ENCODE measurements at places on chromosomes 2 and 18. TPM values are rescaled to one million over a fixed set of nuclear protein-coding genes. Genes with fewer than 3 reads are reported as not detected.

Gene SCYGR4
- total RNA-seq: not detected

Gene MAP3K20
- total RNA-seq: 121 TPM

Gene CD8B2
- total RNA-seq: not detected

Gene STAT4
- total RNA-seq: 0.05 TPM

GRCh38 chr2:71600555-71600954 is 147.2 kb downstream of the DYSF start:
- H3K27ac ChIP-seq: no peak overlapping the region
- DNase-seq: no peak
- H3K4me1 ChIP-seq: no peaks in the 10 kb centered on the region
- H3K4me3 ChIP-seq: no peak overlapping the region
- no peaks in the 10 kb centered on the region for H3K27me3 ChIP-seq

GRCh38 chr2:198097630-198098029 is 293.2 kb downstream of the PLCL1 start:
- no peak overlapping the region for H3K27ac ChIP-seq
- no peak overlapping the region for H3K4me3 ChIP-seq
- no peaks in the 10 kb centered on the region for H3K4me1 ChIP-seq
- H3K27me3 ChIP-seq: peaks cover 7% of the 10 kb centered on the region
- DNase-seq: no peak

DNA sequence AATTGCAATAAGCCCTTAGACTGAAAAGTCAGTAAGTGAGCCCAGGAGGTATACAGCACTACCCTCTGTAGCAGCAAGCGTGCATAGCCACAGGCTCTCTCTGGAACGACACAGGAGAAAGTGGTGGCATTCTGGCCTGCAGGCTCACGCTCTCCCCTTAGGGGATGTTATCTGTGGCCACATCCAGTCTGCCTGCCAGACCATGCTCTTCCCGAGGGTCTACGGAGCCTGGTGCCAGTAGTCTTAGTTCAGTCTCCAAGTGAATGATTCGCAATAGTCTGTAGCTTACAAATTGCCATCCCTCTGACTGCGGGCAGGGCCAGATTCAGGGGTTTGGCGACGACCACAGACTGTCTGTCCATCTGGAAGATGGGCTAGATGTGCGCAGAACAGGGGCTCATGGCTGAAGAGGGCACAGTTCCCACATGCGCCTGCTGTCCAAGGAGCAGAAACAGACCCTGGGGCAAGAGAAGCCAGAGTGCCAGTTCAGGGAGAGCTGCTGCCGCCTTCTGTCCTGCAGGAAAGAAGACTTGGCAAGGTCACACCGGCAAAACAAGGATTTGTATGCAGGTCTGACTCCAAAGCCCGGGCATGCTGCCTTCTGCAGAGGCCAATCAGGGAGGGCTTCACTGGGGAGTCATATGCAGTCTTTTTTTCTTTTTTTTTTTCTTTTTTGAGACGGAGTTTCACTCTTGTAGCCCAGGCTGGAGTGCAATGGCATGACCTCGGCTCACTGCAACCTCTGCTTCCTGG is 3.5 kb upstream of the KLF11 start:
- H3K36me3 ChIP-seq: no peaks in the 10 kb centered on the region
- peaks cover 18% of the 10 kb centered on the region for H3K4me1 ChIP-seq
- no peak overlapping the region for H3K4me3 ChIP-seq
- no peaks in the 10 kb centered on the region for H3K27me3 ChIP-seq
- DNase-seq: no peak

DNA sequence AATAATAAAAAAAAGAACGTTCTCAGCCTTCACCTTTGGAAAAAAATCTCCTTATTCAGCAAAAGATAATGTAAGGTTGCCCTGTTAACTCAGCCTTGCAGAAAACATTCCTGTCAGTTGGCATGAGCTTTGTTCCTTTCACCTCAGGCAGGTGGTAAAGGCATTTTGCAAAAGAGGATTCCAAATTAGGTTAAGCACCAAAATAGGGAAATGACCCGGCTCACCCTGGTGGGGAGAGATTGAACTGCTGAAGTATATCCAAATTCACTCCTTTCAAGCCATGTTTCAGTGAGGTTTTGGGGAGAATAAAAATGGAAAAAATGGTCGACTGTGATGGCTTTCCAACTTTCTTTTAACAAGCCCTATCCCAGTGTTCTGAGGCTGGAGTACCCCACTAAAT is 1988.8 kb upstream of the PIK3C3 start:
- H3K36me3 ChIP-seq: no peaks in the 10 kb centered on the region
- H3K27ac ChIP-seq: no peak overlapping the region
- H3K4me3 ChIP-seq: no peak overlapping the region
- no peaks in the 10 kb centered on the region for H3K4me1 ChIP-seq

- DNase-seq: no peak
- no peak overlapping the region for H3K4me3 ChIP-seq
- H3K36me3 ChIP-seq: no peaks in the 10 kb centered on the region
- no peak overlapping the region for H3K27ac ChIP-seq
These were observed 139.5 kb upstream of the RND3 start for GRCh38 chr2:150626934-150627411.

GRCh38 chr2:101831351-101831865 is 133.9 kb downstream of the MAP4K4 start:
- peaks cover 3% of the 10 kb centered on the region for H3K4me1 ChIP-seq
- no peak overlapping the region for H3K27ac ChIP-seq
- H3K27me3 ChIP-seq: no peaks in the 10 kb centered on the region
- H3K4me3 ChIP-seq: no peak overlapping the region

GRCh38 chr2:167706800-167707199 is 540.6 kb downstream of the STK39 start:
- H3K36me3 ChIP-seq: no peaks in the 10 kb centered on the region
- H3K4me3 ChIP-seq: no peak overlapping the region
- H3K4me1 ChIP-seq: no peaks in the 10 kb centered on the region
- H3K27me3 ChIP-seq: no peaks in the 10 kb centered on the region

DNA sequence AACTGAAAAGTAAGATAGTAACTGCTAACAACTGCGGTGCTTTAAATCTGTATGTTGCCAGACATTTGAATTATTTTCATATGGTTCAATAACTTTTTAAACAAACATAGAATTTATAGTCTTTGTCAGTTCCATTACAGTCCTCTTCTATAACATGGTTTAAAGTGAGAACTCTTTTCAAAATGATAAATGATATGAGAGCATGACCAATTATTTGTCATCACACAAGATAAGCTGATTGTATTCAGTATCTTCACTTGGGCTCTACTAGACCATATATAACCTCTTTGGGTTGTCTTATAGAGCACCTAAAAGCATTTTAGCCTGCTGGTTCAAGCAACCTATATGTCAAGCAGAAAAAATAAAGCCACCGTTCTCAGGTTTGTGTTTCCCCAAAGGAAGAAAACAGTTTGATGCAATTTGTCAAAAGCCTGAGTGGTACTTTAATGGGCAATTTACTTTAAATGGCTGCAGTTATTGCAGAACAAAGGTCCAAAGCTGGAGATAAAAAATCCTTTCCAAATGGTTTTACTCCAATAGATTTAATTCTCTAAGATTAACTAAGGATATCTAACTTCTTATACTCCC is 298.4 kb downstream of the FSIP2 start:
- no peak overlapping the region for H3K27ac ChIP-seq
- H3K27me3 ChIP-seq: no peaks in the 10 kb centered on the region
- H3K4me3 ChIP-seq: no peak overlapping the region
- no peak for DNase-seq

All from Panc1 (cell line).